ENCODE measurements at places on chromosomes 5 and 9.

DNA sequence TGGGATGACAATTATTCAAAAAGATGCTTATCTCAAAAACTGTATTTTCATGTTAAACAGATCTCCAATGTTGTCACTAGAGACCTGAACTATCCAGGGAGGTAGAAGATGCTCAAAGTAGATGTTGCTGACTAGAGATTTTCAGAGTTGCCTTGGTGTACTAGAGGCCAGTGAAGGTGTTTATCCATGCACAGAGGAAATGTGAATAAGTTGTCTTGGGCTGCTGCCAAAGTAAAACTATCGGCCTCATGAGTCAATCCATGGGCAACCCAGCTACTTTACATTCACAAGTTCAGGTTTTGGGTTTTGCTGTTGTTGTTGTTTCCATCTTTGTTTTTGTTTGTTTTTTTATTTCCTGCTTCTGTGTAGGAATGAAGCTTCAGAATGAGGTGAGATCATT lies 141.1 kb upstream of the RANBP3L start:
- no peak for DNase-seq

GRCh38 chr5:75617736-75618352 lies 6.6 kb downstream of the ANKDD1B start:
- DNase-seq, result no peak

DNA sequence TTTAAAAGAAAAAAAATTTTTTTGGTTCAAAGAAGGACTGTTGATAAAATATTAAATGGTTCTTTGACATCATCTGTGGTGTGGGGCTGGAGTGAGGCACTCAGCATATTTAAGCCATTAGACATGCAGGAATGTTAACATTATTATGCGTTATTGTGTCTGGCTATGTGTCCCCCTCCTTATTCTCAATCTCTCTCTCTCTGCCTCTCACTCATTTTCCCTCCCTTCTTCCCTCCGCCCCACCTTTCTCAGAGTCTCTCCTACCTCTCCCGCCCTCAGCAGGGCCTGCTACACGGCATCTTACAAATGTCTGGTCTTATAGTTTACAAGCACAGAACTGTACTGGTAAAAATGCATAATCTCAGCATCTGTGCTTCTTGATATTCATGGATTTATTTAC lies 287.8 kb upstream of the TMEM161B start:
- DNase-seq, result no peak

GRCh38 chr5:115656404-115656803 lies 30.6 kb upstream of the TMED7 start:
- DNase-seq, result no peak

GRCh38 chr5:152066784-152067183 lies 142.1 kb upstream of the GLRA1 start:
- DNase-seq, result no peak

- DNase-seq, result no peak
These were observed 110.7 kb upstream of the MAMDC2 start for GRCh38 chr9:69932901-69933300.

DNA sequence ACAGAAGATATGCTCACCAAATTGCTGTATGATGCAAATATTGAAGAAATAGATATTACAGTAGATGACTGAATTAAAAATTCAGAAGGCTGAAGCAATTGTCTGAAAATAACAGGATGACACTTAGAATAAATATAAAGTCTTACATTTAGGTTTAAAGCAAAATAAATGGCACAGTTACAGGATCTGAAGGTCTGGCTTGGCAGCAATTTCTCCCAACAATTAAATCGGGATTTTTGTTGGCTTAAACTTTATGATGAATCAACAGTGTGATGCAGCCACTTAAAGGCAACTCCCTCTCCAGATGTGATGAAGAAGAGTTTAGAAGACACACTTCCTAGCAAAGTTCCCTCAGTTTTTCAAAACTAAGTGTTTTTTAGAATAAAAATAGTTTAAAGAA lies 80.5 kb downstream of the NREP start:
- no peak for DNase-seq

DNA sequence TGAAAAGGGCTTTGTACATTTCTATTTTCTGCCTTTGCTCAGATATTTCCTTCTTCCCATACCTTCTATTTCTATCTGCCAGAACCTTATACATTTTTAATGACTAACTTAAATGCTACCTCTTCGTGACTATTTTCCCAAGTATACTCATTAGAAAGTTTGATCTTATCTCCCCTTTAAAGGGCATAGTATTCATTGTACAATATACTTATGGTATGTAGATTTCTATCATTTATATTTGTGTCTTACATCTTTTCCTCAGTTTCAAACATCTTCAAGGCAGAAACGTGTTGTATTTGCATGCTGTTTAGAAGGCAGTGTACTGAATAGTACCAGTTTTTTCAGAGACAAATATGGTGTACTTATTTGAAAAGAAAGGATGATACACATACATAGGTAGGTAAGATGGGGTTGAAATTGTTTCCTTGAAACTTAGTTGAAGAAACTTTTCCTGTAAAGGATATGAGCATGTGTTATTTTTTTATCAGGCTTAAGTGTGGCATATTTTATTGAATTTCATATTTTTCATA lies 518.1 kb upstream of the NUDT12 start:
- no peak for DNase-seq

DNA sequence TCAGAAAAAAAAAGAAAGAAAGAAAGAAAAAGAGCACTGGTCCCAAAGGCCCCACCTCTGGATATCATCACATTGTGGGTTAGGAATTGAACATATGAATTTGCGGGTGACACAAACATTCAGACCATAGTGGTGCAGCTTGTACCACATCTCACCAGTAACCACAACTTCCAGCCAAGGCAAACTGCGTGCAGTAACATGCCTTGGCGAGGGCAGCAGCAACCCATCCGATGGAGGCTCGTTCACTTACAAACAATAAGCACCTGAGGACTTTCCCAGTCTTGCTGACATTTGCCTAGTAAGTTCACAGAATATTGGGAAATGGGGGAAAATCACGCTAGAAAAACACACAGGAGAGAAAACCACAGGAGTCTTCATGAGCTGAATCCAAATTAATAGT lies 508.1 kb downstream of the ZNF608 start:
- no peak for DNase-seq

DNA sequence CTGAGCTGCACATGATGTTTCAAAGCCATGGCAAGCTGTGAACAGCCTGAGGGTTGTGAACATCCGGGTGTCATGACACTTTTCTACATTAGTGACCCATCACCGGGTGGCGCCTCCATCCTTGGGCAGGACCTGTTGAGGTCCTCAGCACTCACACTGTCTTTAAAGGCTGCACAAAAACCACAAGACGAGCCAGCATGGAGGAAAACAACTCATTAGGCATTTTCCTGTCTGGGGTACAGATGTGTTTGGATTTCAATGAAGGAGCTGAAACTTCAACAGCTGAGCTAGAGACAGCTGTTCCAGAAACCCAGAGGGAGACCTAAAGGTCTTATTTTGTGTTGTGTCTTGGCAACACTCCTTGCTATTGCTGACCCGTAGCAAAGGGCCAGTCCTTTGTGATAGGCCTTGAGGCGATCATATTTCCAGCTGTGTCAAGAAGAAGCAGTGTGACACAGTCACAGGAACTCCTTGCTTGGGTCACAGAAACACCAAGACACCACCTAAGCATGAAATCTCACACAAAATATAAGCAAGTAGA lies 151.8 kb upstream of the VLDLR start:
- peak; percentile 35 for DNase-seq

- DNase-seq, result peak; percentile 18
These were observed 236.9 kb downstream of the GLIS3 start for GRCh38 chr9:4062966-4063365.

DNA sequence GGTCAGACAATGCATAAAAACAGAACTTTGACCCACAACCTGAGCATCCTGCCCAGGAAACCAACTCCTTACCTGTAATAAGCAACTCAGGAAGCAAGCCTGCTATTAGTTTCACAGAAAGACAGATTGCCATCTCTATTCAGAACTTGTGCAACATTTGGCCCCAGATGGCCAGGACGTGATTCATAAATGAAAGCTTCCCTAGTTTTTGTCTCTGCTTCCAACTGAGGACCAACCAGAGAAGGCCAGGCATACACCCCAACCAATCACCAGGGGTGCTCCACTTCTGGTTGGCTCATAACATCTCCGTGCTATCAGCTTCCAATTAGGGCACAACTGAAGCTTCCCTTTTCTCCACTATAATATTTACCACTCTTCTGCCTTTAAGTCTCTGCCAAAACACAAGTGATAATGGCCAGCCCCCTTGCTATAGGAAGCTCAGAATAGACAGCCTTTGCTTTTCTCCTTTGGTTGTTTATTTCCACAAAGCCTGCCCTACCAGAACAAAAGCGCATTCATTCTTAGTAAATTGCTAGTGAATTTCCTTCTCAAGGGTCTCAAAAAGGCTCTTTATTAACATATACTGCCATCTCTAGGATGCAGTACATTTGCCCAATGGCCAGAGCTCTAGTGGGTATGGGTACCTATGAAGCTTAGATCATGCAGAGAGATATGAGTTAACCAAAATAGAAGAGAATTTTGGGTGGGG lies 289.7 kb upstream of the DAP start:
- peak; percentile 49 for DNase-seq

GRCh38 chr9:132082188-132082587 lies 2.5 kb upstream of the MED27 start:
- DNase-seq, result no peak

GRCh38 chr5:90530736-90531487 lies 1.5 kb upstream of the LYSMD3 start:
- DNase-seq, result no peak

GRCh38 chr5:121378559-121379359 lies 472.9 kb upstream of the FTMT start:
- DNase-seq, result no peak

- DNase-seq, result no peak
These were observed 2.9 kb upstream of the RBM22 start for GRCh38 chr5:150703762-150704161.

DNA sequence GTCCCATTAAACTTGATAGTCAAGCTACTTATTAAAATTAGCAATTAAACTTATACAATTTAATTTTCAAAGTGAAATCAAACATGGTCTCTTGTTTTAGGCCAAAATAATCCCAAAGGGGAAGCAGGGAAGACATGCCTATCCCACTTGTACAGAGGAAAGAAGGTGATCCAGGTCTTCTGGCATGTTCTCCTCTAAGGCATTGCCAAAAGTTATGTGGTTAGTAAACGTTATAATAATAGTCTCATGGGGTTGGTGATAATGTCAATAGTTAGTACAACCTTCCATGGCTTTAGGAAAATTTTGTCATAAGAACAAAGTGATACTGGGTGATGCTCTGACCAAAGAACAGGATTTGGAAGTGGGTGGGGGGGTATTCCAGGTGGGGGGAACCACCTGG lies 52.8 kb downstream of the ROR2 start:
- no peak for DNase-seq

GRCh38 chr9:1429297-1429696 lies 379.1 kb downstream of the DMRT2 start:
- DNase-seq, result peak; percentile 20

- DNase-seq, result no peak
These were observed 170.7 kb downstream of the MAPKAP1 start for GRCh38 chr9:125536167-125536772.

DNA sequence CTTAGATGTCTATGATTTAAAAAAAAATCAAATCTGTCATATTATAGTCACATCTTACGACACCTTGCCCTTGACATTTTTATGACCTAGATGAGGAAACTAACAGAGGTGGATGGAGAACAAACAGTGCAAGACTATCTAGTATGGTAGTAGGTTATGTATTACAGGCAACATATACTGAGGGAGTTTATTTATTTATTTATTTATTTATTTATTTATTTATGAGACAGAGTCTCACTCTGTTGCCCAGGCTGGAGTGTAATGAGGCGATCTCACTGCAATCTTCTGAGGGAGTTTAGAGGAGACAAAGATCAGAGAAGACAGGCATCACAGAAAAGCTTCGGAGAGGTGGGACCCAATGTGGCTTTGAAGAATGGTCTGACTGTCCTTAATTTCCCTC lies 4.5 kb upstream of the PBX3 start:
- DNase-seq, result no peak

GRCh38 chr9:33676746-33677505 lies 118.4 kb upstream of the PRSS3 start:
- peak; percentile 74 for DNase-seq

- no peak for DNase-seq
These were observed 45.9 kb downstream of the MEGF9 start for GRCh38 chr9:120668399-120668798.
